ENCODE measurements at places on chromosomes 16 and 17.

GRCh38 chr17:74217037-74217730, 3.8 kb downstream of the TTYH2 start:
- no peak for DNase-seq

GRCh38 chr17:75237100-75238014, 24.0 kb downstream of the GGA3 start:
- DNase-seq, result no peak

DNA sequence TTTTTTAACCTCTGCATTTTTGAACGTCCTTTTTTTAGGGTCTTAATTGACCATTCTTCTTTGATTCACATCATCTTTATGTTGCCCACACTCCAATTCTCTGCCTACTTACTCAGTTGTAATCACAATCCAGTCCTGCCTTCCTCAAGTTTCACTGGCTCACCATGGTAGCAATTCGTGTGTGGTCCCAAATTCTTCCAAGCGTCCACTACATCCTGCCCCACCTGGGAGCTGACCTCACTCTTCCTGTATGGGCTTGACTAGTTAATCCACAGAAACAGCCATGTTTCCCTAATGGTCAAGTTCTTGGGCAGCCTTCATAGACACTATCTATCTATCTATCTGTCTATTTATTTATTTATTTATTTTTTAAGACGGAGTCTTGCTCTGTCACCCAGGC, 7.1 kb downstream of the TLCD2 start:
- DNase-seq, result no peak

DNA sequence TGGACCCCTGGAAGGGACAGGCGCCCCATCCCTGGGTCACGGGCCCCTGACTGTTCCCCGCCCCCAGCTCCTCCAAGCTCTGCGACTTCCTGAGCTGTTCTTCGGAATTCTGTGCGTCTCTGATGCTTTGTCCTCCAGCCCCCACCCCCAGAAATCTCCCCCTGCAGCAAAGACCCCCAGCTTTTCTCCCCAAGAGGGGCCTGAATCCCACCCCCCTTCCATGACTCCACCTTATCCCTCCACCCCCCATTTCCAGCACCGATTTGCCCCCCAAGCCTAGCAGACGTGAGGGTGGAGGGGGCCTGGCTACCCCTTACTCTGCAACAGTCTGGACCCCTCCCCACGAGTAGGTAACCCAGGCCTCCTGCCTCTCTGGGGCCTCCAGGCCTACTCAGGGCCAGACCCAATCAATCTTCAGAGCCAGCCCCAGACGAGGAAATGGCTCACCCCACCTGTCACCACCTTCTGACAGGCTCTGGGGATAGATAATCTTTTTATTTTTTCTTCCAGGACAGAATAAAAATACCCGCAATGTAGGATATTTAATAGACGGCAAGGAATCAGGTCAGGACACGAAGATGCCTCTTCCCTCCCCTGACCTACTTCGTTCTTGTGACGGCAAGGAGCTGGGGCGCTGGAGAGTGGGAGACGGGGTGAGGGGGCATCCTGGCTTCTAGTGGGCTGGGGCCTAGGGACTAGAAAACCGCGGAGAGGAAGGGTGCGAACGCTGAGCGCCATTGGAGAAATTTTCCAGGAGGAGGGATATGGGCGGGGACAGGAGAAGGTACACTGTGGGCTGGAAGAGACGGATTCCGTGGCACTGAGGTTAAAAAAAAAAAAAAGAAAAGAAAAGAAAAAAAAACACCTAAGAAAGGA, 744 bp upstream of the PLXDC1 start:
- no peak for DNase-seq

- no peak for DNase-seq
These were observed 162.7 kb upstream of the CIBAR2 start for GRCh38 chr16:85274924-85275323.

DNA sequence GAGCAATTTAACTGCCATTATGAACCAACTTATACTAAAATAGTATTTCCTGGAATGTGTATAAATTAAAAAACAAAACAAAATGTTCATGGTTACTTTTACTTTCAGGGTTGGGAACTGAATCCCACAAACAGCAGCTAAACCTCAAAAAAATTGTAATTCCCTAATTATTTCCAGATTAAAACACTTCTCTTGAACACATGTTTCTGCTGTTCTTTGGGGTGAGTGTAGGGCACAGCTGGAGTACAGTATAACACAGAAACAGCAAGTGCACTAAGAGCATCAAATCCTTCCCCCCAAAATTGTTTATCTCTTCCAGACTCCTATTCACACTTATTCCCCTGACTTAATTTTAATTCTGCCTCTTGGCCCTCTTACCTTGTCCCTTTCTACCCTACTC, 56.4 kb downstream of the KANSL1 start:
- DNase-seq, result no peak

DNA sequence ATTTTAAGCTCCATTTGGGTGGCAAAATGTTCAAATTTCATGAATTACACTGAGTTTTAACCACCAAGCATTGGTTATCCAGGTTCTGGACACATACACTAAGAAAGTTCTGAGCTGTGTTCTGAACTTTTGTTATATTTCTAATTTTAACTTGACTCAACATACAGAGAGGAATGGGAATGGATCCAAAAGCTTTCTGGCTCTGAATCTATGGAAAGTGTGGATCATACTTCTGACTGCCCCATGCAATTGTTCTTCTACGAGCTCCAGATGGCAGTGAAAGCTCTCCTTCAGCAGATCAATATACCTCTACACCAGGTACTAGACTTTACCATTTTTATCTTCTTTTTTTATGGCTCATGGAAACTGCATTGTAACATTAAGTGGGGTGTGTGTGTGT, 113.0 kb upstream of the NOG start:
- DNase-seq, result no peak

GRCh38 chr16:53792161-53792951, 88.4 kb downstream of the FTO start:
- DNase-seq, result no peak

All from natural killer cell treated with Interleukin-12 subunit alpha and Interleukin-12 subunit beta and Interleukin-15 and Interleukin-18, amount 100 ng/mL, for 72 hours (primary cell).